Thoracic aorta (tissue), 2 donors: ENCODE measurements at places on chromosomes 4 and X. TPM values are rescaled to one million over a fixed set of nuclear protein-coding genes. Genes with fewer than 3 reads are reported as not detected.

DNA sequence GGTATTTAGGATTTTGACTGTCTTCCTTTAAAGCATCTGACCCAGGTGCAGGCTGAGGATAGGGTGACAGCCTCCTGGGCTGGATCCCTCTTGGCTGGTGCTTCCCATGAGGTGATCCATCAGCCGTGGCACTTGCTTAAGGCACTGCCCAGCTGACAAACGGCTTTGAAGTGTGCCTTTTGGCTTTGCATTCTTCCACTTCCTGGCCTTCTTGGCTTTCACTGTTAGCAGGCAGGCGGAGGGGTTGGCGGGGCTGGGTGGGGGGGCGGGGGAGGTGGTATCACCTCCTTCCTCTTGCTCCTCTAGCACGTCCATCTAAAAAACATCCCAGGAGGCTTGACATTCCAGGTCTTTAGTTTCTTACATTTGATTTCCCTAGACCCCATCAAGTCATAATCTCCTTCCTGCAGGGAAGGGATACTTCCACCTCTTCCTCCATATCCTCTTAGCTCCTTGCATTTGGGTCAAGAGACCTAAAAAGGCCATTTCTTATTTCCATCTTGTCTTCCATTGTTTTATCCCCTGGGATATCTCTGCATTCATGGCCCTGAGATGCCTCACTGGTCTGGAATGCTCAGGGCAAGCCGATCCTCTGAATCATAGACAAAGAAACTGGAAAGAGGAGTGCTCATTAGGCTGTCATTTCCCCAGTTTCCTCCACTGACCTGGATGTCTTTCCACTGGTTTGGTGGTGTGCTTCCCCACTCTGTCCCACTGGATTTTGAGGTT lies 11.3 kb upstream of the APLN start:
- no peak for DNase-seq

Gene SORBS2
- 443 TPM for total RNA-seq

DNA sequence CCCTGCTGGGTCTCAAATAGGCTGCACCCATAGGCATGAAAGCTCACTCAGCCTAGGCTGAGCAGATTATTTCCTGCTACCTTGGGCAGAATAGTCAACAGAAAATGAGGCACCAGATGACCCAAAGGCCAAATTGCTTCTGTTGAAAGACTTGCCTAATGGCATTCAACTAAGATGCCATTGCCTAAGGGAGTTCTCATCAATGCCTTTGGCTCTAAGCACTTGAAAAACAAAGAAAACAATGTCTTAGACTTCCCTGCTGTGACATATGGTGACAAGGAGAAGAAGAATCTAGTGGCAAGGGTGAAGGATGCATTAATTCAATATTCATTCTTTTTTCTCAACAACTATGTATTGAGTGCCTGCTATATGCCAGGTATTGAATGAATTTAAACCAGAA lies 25.7 kb upstream of the PCDH19 start:
- no peak for DNase-seq

Gene UVSSA
- 23.3 TPM for total RNA-seq

DNA sequence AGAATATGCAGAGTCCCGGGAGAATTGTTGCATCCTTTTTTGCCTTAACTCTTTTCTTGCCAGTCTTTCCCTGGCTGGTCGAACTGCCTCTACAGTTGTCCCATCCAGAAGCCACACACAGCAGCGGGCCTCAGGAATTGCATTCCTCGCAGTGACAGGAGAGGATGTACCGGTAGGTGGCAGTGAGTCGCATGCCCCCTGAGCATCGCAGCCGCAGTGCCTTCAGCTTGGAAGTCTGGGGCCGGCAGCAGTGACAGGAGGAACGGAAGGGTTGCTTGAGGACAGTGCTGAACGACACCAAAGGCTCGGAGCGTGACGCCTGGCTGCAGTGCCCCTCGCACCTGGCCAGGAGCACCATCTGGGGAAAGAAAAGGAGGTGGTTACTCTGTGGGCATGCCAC lies 23.5 kb downstream of the NDP start:
- no peak for DNase-seq

- DNase-seq, result no peak
Measured at GRCh38 chrX:66163849-66164411, at the start of gene HEPH. TSS of gene HEPH (plus strand) at chrX:66164247. CDS start at chrX:66170571, 6,324 bp downstream.

Gene FGF5
- not detected for total RNA-seq

Gene IGFBP7
- total RNA-seq, result 4,453 TPM

Gene SPARCL1
- total RNA-seq, result 1,225 TPM

Gene UGT2B11
- total RNA-seq, result not detected

- DNase-seq, result no peak
Measured at GRCh38 chrX:40420899-40421729, 159.7 kb upstream of the ATP6AP2 start.

DNA sequence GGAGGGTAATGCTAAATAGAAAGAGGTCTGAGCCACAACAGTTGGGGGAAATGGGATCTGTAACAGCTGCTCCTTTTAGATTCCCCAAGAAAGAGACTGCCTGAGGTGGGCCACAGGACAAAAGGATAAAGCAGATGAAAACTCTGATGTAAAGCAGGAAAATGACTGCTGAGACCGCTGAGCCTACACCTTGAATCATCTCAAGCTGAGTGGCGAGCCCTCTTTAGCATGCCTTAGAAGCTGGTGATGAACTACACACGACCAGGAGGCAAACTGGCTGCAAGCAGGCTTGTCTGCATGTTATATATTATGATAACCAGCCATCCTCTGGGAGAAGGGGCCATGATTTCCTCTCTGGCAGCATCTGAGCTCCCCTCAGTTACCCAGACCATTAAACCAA lies 88.4 kb downstream of the TTC29 start:
- DNase-seq, result no peak

DNA sequence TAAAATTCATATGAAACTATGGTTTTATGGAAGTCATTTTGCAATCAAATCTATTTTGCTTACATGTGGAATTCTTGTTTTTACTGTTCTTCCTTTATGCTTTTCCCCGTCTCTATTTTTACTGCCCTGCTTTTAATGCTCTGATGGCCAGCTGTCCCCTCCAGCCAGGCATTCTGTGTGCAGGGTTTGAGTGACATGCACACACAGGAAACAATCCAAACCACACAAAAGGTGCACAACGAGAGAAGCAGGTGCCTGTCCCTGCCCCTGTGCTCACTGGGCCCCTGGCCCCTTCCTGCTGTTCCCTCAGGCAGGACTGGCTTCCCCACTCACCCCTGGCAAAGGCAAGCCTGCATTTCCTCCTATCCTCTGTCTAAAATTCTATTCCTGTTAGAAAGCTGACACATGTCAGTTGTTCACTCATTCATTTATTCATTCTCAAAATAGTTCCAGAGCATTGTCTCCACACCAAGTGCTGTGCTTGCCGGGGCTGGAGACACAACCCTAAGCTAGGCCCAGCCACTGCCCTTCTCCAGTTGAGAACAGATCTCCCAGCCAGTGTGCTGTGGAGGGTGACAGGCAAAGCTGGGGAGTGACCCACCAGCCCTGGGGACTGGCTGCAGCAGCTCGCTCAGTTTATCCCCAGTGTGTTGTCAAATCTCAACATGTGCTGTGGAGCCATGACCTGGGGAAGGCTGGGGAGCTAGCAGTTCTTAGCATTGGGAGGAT lies 346.3 kb downstream of the FBXW7 start:
- no peak for DNase-seq

DNA sequence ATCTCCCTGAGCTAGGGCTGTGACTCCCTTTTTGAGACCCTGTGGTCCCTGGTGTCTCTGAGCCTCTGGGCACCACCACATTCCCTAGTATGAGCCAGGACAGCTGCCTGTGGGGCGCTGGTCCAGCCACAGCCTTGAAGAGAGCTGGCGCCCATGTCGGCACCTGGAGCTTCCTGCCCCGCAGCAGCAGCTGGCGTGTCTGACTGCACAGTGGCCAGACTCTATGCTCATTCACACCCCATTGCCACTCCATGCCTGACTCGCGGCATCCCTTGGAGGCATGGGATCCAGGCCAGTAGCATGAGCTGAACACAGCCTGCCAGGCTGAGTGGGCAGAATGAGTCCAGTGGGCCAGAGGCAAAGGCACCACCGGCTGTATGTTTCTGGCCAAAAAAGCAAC lies 8.3 kb upstream of the SPP1 start:
- DNase-seq, result no peak

GRCh38 chrX:121761845-121762244 lies 714.4 kb downstream of the GLUD2 start:
- no peak for DNase-seq
